ENCODE measurements at places on chromosomes 2 and 18. TPM values are rescaled to one million over a fixed set of nuclear protein-coding genes. Genes with fewer than 3 reads are reported as not detected.
A peak's percentile ranks its signal among the peaks of the same experiment; 100 is the strongest.

DNA sequence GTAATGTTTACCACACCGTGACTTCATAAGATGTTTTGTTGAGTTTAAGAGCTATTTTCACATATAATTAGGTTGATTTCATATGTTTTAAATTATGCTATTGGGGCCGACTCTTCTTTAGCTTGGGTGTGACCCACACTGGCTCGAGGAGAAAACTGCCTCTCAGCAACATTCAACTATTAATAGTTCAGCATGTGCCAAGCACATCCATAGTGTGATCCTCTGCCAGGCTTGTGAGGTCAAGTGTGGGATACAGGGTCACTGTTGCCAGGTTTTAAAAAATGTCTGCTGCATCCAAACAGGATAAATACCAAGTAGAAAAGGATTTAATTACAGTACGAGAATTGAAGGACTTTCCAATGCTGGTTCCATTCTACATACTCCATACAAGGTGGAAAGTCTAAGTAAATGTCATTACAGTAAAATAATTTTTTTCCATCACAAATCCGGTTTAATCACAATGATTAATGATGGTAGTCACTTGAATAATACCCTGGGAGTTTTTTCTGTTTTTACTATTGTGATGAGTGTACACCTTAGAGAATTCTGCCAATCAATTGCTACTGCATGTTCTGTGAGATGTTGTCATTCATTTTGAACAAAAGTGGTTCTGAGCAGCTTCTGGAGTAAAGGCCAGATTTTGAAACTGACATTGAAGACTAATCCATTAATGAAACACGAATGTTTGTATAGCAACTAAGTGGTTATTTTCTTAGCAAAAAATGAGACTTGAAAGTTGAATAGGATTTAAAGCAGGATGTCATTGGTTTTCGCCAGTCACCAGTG is 84.5 kb downstream of the ABI2 start:
- no peak for DNase-seq

The APLF gene
- polyA plus RNA-seq = 3.7 TPM

The ANKRD53 gene
- polyA plus RNA-seq = 0.89 TPM

The GCFC2 gene
- polyA plus RNA-seq = 36.4 TPM

The CNOT11 gene
- 61.3 TPM for polyA plus RNA-seq

DNA sequence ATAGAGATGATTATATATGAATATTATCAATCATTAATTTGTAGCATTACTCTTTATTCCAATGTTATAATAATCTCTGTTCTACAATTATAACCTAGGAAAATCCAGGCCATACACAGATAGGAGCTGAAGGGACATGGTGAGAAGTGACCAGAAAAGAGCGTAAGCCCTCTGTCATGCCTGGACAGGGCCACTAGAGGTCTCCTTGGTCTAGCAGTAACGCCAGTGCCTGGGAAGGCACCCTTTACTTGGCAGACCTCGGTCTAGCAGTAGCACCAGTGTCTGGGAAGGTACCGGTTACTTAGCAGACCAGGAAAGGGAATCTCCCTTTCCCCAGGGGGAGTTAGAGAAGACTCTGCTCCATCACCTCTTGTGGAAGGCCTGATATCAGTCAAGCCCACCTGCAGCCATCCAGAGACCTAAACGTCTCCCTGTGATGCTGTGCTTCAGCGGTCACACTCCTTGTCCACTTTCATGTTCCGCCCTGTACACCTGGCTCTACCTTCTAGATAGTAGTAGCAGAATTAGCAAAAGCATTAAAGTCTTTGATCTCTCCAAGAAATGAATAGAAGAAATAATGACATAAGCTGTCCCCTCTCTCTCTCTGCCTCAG is 447.5 kb upstream of the FSIP2 start:
- DNase-seq = peak; percentile 26

- no peak for DNase-seq
These were observed 65.2 kb downstream of the BCL11A start for GRCh38 chr2:60488291-60488690.

DNA sequence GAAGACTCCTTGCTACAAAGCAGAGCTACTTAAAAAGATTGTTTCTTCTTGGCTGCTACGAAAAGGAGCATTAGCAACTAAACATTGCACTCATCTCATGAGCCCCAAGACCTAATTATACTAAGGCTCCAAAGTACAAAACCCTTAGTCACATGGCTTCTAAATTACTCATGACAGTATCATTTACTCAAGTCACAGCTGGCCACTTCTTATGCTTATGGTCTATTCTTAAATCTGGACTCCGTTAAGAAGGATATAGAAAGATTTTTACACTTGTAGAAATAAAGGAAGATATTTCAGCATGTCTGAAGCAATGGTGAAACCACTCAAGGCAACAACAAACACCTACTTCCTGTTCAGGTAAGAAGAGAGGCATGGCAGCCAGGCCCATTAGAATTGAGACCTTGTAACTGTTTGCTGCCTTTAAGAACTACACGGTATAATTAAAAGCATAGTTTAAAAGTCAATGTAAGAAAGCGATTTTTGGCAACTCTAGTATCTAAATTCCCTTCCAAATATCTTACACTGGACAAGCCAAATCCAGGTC is 12.7 kb downstream of the ANKRD44 start:
- no peak for DNase-seq

The BMP10 gene
- polyA plus RNA-seq = not detected

The PDK1 gene
- 10.3 TPM for polyA plus RNA-seq

DNA sequence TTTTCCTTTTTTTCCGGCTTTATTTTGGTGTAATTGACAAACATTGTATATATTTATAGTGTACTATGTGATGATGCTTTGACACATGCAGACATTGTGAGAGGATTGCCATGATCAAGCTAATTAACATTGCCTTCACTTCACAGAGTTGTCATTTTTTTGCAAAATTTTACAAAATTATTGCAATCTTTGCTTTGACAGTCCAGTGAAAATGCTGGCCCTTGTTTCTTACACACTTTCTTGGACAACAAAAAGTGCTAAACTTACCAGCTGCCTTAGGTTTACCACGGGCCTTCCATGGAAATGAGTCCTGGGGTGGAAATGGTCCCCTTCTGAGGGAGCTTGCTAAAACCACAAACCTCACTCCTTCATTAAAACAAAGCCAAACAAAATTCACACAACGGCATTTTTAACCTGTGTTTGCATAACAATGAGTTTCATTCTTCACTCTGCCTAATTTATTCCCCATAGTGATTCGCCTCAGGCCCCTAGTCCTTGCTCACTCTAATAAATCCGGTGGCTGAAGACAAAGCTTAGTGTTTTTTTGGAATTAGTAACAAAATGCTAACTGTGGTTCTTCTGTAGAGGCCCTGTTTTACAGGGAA is 32.2 kb downstream of the LINC00305 start:
- DNase-seq = no peak

- no peak for DNase-seq
These were observed 159.4 kb downstream of the PXDN start for GRCh38 chr2:1584691-1585485.

The FBXO48 gene
- polyA plus RNA-seq = 1.7 TPM
